ENCODE measurements at places on chromosomes 12 and 14. TPM values are rescaled to one million over a fixed set of nuclear protein-coding genes. Genes with fewer than 3 reads are reported as not detected.

SLC6A15 gene
- total RNA-seq: not detected

DNA sequence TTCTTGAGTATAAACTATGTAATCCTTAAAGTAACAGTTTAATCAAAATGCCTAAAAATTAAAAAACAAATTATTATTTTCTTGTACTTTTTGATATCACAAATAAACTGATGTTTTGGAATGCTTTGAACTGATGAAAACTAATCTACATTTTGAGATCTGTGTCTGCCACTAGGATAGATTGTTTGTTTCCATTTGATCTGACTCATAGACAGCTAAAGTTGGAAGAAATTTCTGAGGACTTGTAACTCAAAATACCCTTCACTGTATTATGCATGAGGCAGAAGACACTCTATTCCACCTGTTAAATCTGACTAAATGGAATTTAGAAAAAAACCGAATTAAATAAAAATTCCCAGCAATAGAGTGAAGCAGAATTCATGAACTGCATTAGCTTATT, 1400.0 kb upstream of the FLRT2 start:
- H3K27me3 ChIP-seq: no peaks in the 10 kb centered on the region
- H3K36me3 ChIP-seq: no peaks in the 10 kb centered on the region
- no peak for DNase-seq
- H3K4me1 ChIP-seq: peaks cover 8% of the 10 kb centered on the region

PCNX1 gene
- 28.5 TPM for total RNA-seq

GRCh38 chr12:45731190-45731775, 1.8 kb downstream of the ARID2 start:
- DNase-seq: peak; percentile 48
- peaks cover 32% of the 10 kb centered on the region for H3K36me3 ChIP-seq
- H3K4me1 ChIP-seq: peaks cover 33% of the 10 kb centered on the region
- peak overlapping the region; percentile 91 for H3K27ac ChIP-seq
- peak overlapping the region; percentile 88 for H3K4me3 ChIP-seq

GRCh38 chr12:120230326-120230973, 29.5 kb upstream of the RPLP0 start:
- no peak for DNase-seq
- no peak overlapping the region for H3K27ac ChIP-seq
- no peaks in the 10 kb centered on the region for H3K36me3 ChIP-seq

GRCh38 chr12:132475304-132476037, 14.5 kb upstream of the FBRSL1 start:
- no peaks in the 10 kb centered on the region for H3K27me3 ChIP-seq
- H3K4me1 ChIP-seq: 0 out of 2 replicates have a peak, but pooled peaks cover 3% of the 10 kb centered on the region
- no peaks in the 10 kb centered on the region for H3K36me3 ChIP-seq
- no peak overlapping the region for H3K4me3 ChIP-seq
- H3K27ac ChIP-seq: no peak overlapping the region
- DNase-seq: no peak

GRCh38 chr12:67193704-67194103, 75.5 kb upstream of the CAND1 start:
- no peak overlapping the region for H3K27ac ChIP-seq
- H3K4me3 ChIP-seq: no peak overlapping the region
- H3K27me3 ChIP-seq: no peaks in the 10 kb centered on the region
- no peaks in the 10 kb centered on the region for H3K4me1 ChIP-seq
- H3K36me3 ChIP-seq: no peaks in the 10 kb centered on the region
- DNase-seq: peak; percentile 71

RFLNA gene
- not detected for total RNA-seq

GSKIP gene
- 20.5 TPM for total RNA-seq

- H3K4me3 ChIP-seq: no peak overlapping the region
- H3K27ac ChIP-seq: no peak overlapping the region
- no peaks in the 10 kb centered on the region for H3K36me3 ChIP-seq
- no peaks in the 10 kb centered on the region for H3K4me1 ChIP-seq
Observed at GRCh38 chr12:114481200-114481535, 75.2 kb upstream of the TBX5 start.

GRCh38 chr12:1507308-1507707, 87.1 kb downstream of the FBXL14 start:
- no peak overlapping the region for H3K27ac ChIP-seq
- no peaks in the 10 kb centered on the region for H3K4me1 ChIP-seq
- H3K4me3 ChIP-seq: no peak overlapping the region
- H3K36me3 ChIP-seq: no peaks in the 10 kb centered on the region

NTF3 gene
- total RNA-seq: not detected

BHLHE41 gene
- total RNA-seq: 2.2 TPM

GRCh38 chr14:54344445-54344844, 52.4 kb upstream of the CDKN3 start:
- DNase-seq: peak; percentile 75
- H3K27ac ChIP-seq: no peak overlapping the region
- H3K36me3 ChIP-seq: no peaks in the 10 kb centered on the region
- H3K27me3 ChIP-seq: no peaks in the 10 kb centered on the region
